ENCODE measurements at places on chromosomes 3 and 15. TPM values are rescaled to one million over a fixed set of nuclear protein-coding genes. Genes with fewer than 3 reads are reported as not detected.

- no peak for DNase-seq
These were observed 738.4 kb downstream of the PLOD2 start for GRCh38 chr3:145422556-145422955.

GRCh38 chr15:100236981-100237720 lies 104.6 kb downstream of the ADAMTS17 start:
- no peak for DNase-seq

- DNase-seq: no peak
These were observed 484.5 kb downstream of the TAFA4 start for GRCh38 chr3:68447885-68448284.

DNA sequence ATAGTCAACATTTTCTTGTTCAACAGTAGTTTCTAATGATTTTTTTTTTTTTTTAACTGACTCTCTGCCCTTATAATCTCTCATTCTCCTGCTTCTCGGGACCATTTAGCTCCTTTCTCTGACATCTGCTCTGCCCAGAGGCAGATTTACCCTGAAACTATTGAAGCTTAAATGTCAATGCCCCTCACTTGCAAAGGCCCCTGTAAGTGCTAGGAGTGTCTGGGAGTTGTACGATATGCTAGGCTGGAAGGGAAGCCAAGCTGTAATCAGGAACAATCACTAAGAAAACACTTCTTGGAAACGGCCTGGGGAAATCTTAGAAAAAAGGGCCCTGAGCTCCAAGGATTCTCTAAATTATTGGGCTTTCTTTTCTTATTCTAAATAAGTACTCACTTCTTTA lies 5.8 kb upstream of the PLOD2 start:
- DNase-seq: no peak

DNA sequence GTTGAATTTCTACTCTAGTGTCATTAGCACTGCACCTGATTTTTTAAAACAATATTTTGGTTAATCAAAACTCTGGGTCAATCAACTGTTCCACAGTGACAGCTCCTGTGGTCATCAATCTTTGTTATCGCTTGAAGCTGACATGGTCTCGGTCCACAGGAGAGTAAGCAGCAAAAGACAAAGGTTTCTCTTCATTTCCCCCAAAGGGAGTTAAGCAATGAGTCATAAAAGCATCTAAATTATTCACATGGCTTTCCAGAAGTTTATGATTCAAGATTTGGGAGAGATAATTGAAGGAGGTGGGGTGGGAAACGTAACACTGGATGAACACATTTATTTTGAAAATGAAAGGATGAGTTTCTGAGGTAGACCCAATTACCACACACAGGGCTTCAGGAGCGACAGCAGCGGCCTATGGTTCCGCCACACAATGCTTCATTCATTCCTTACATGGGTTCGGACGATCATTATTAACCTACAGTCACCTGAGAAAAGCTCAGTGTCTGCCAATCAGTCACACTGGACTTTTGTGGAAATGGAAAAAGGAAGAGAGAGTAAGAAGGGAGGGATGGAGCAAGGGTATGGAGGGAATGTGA lies 505.1 kb downstream of the FHIT start:
- no peak for DNase-seq

GRCh38 chr3:73563896-73564582 lies 60.7 kb downstream of the PDZRN3 start:
- DNase-seq: no peak

GRCh38 chr15:63480441-63480821 lies 24.0 kb upstream of the USP3 start:
- no peak for DNase-seq

- DNase-seq: no peak
These were observed 773.5 kb downstream of the SQOR start for GRCh38 chr15:46408312-46408711.

The LRRC34 gene
- total RNA-seq: 4.8 TPM

The PAK6 gene
- total RNA-seq: 0.38 TPM

The C15orf39 gene
- 26.4 TPM for total RNA-seq

The EXD1 gene
- not detected for total RNA-seq

The COPS2 gene
- total RNA-seq: 80.8 TPM

The ADAMTSL3 gene
- 17.4 TPM for total RNA-seq

The POLR2M gene
- total RNA-seq: 65.2 TPM

Data from posterior vena cava (tissue), 2 donors.